ENCODE measurements at places on chromosomes 7 and 10.

DNA sequence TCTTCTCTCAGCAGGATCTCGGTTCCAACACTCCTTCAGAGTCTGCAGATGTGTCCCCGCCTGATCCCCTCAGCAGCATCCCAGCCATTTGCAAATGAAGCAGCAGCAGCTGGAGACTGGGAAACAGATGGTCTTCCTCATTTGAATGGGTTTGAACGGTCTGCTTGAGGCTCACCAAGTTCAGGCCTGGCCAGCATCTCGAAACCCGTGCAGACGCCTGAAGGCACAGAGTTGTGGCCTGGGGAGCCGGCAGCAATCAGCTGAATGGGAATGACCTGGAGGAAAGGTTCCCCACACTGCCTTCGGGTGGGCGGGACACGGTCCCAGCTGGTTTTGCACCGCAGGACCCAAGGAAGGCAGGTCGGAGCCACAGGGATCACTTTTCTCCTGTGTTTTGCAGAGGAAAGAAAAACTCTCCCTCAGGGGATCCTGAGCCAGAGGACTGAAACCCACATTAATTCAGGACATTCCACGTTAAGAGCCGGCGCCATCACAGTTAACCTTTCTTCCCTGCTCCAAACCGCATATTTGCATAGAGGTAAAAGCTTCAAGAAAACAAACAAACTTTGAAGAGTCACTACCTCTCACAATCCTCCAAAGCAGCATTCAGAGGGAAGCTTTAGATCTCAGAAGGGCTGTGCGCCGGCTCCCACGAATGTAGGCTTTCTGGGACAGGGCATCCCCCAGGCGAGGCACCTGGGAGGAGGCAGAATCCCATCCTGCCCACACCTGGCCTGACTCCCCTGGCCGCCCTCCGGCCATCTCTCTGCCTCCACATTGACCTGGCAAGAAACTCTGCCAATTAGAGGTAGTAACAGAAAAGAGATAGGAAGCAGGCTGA is 17.7 kb downstream of the FGFR2 start:
- no peak for DNase-seq

- DNase-seq = no peak
Measured at GRCh38 chr7:7786595-7786994, 68.2 kb upstream of the RPA3 start.

GRCh38 chr7:8585591-8585990 is 152.2 kb downstream of the NXPH1 start:
- DNase-seq = no peak

DNA sequence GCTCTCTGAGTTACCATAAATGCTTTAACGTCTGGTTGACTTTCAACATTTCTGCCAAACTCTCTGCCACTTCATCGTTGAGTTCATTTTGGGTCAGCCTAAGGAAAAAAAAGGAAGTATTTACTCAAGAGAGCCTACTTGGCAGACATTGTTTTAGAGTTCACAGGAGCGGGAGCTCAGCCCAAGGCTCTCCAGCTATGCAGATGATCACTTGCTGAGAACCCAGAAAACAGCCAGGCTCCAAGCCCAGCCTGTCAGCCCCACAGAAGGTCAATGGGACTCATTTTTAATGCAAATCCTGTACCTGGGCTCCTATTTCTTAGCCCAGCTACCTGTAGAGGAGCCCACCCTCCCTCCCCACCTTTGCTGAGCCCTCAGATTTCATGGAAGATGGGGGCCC is 45.5 kb downstream of the NOD1 start:
- DNase-seq = peak; percentile 77

DNA sequence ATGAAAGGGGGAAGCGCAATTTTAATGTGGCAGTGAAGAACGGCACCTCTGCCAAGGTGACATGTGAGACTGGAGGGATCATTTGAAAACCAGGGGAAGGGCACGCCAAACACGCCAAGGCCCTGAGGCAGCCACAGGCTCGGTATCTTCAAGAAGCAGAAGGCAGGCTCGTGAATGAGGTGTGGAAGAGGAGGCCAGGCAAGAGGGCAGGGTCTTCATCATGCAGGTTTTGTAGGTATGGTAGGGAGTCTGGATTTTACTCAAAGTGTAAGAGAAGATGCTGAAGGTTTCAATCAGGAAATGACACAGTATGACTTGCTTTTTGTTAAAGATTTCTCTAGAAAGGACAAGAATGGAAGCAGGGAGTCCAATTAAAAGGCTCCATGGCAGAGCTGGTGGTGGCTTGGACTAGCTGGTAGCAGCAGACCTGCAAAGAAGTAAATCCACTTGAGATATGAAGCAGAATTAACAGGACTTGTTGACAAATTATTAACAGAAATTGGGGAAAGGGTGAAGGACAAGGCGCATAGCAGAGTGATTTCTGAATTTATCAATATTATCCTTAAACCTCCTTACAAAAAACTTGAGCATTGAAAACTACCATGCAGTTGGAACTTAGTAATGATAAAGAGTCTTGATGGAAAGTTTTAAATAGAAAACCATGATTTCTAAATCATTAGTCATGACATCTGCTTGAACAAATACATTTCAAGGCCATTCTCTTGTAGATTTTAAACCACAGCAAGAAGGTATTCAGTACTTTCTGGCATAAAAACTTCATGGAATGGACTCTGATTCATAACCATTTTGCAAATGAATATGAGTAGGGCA is 70.4 kb downstream of the COA1 start:
- DNase-seq = no peak

GRCh38 chr7:29265208-29265923 is 70.8 kb downstream of the CHN2 start:
- no peak for DNase-seq

DNA sequence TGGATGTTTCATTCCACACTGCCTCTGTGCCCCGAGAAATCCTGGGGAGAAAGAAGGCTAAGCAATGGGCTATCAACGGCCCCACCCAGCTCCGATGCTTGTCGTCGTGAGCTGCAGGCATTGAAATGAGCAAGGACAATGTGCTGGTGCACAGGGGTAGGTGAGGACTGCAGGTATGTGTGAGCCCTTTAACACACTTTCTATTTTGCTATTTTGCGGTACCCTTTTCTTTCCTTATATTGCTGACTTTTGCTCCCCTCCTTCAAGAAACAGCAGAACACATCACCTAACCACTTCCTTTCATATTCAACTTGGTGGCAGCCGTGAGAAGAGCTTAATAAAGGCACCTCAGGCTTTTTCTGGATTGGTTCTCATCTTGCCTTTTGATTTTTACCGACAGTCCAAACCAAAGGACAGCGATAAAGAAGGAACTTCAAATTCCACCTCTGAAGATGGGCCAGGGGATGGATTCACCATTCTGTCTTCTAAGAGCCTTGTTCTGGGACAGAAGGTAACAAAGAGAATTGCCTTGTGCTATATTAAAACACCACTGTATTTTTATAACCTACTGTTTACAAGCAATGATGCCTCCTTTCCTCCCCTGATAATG is 39.2 kb downstream of the AIFM2 start:
- DNase-seq = no peak

- no peak for DNase-seq
Measured at GRCh38 chr10:105643660-105644059, 1002.6 kb downstream of the SORCS3 start.

GRCh38 chr7:40156988-40157387 is 22.2 kb downstream of the SUGCT start:
- no peak for DNase-seq

All from globus pallidus (tissue), 1 donor.